ENCODE measurements at places on chromosomes 2 and 18. TPM values are rescaled to one million over a fixed set of nuclear protein-coding genes. Genes with fewer than 3 reads are reported as not detected.

GRCh38 chr2:179186126-179186525 lies 78.5 kb downstream of the SESTD1 start:
- no peak for DNase-seq

DNA sequence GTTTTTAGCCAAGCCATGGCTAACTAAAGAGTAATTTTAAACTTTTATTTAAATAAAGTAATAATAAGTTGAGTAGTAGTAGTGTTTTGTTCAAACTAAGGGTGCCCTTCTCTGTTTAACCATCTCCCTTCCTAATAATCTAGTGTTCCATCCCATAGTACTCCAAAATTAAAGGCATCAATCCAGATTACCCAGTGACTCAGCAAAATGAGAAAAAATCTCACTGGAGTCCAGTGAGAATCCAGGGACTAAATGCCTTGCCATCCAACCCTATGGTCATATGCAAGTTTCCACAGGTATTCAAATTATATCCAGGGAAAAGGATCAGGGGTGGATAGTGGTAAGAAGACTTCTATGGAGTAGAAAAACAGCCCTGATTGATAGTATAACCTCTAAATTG lies 19.6 kb upstream of the VRK2 start:
- no peak for DNase-seq

GRCh38 chr2:196128749-196129148 lies 42.6 kb downstream of the STK17B start:
- no peak for DNase-seq

Gene IL1B
- total RNA-seq = not detected

Gene SULT1C4
- not detected for total RNA-seq

Gene NMS
- not detected for total RNA-seq

- no peak for DNase-seq
Measured at GRCh38 chr2:225288986-225289385, 110.5 kb upstream of the NYAP2 start.

- DNase-seq = no peak
Measured at GRCh38 chr18:74832999-74833398, 235.3 kb downstream of the ZNF407 start.

DNA sequence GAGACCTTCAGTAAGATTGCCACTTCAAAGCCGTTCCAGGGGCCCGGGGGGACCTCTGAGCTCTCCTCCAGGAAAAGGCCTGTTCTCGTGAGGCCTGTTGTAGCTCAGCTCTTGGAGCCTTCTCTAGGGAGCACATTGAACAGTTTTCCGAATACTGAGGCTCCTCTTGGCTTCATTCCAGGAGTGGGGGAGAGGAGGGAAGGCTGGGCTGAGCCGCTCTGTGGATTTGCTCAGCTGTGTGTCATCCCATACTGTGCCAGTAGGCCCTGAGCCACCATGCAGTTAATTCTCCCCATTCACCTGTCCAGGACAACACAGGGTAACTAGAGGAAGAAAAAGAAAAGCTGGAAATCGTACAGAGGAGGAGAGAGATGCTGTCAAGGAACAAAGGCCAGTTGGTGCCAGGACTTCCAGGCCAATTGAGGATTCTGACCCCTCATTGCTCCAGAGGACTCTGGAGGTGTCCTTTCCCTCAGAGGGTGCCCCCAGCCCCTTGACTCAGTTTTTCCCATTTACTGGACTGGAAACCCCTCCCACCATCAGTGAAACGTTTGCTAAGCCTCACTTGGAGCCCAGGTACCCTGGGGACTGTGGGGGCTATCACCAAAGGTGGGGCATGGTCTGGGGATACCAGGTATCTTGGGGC lies 41.4 kb downstream of the HS1BP3 start:
- no peak for DNase-seq

Gene ERFE
- 2.8 TPM for total RNA-seq

GRCh38 chr2:99488539-99489062 lies 1.2 kb downstream of the REV1 start:
- DNase-seq = peak; percentile 80

- DNase-seq = no peak
Measured at GRCh38 chr2:138794724-138795123, 14.5 kb upstream of the NXPH2 start.

Gene KCMF1
- total RNA-seq = 80.7 TPM

Gene RGPD3
- total RNA-seq = not detected

Gene EMILIN1
- not detected for total RNA-seq

Gene REG1B
- total RNA-seq = not detected

DNA sequence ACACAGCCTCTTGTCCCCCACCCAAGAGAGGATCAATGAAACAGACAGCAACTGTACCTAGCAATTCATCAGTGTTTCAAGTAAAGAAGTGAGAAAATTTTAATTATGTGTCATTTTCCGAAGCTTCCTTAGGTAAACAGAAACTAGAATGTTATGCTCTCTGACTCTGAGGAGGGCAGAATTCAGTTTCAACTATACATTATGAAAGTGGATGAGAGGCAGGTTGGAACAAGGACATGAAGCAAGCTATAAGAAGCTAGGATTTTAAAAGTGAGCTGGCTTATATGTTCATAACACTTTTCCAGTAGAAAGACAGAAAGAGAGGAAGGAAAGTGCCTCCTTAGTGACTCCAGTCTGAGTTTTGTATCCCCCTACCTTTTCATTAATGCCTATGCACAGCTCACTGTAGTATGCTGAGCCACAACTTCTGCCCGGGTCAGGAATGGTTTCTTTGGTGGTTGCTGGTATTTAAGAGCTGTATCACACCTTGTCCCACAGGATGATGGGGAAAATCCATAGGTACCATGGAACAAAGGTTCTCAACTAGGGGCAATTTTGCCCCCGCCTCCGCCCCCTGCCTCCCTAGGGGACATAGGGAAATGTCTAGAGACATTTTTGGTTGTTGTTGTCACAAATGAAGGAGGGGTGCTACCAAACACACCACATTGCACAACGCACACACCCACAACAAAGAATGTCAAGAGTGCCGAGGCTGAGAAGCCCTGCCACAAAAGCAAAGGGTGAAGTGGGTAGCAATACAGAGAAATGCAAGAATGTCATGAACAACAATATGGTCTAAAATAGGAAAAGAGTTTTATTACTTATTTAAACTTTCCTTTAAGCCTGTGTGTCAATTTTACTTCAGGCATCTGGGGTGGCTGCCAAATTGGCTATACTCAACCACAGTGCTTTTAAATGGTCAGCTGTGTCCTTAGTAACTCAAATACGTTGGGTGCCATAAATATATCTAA lies 161.0 kb upstream of the ZFP36L2 start:
- DNase-seq = no peak

Gene SP140
- 24.2 TPM for total RNA-seq

GRCh38 chr2:225326969-225327368 lies 72.5 kb upstream of the NYAP2 start:
- no peak for DNase-seq

Measured in Karpas-422 (cell line).